ENCODE measurements at places on chromosomes 1 and 21.

DNA sequence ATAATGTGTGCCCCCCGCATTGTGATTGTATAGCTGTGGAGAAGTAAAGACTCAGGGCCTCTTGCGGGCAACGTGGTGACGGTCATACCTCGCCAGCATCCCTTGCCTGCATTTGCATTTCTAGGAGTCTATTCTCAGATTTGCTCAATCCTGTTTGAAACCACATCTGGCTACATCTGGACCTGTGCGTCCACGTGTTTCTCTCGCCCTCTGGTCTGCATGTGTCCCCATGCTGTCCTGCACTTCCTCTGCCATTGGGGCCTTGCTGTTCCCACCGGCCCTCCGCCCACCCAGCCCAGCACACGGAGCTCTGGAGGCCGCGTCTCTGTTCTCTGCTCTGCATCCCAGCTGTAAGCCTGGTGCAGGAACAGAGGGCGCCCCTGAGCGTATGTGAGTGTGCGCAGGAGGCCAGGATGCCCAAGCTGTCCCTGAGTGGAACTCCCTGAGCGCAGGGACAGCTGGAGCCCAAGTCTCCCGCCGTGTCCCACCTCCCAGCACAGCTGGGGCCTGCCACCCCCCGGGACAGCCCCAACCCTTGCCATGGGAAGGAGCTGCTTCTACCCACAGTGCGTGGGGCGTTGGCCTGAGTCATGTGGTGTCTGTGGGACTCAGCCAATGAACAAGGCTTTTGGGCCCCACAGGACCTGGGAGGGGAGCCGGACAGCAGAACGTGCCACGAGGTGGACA, 1.6 kb downstream of the KRTAP10-2 start:
- no peak for DNase-seq

DNA sequence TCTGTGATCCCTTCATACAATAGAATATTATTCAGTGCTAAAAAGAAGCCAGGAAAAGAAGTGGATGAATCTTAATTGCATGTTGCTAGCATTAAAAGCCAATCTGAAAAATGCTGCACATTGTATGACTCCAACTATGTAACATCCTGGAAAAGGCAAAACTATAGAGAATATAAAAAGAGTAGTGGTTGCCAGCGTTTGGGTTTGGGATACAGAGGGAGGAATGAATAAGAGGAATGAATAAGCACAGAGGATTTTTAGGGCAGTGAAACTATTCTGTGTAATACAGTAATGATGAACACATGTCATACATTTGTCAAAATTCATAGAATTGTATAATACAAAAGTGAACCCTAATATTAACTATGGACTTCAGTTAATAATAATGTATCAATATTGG, 42.5 kb downstream of the GPR88 start:
- DNase-seq, result no peak

DNA sequence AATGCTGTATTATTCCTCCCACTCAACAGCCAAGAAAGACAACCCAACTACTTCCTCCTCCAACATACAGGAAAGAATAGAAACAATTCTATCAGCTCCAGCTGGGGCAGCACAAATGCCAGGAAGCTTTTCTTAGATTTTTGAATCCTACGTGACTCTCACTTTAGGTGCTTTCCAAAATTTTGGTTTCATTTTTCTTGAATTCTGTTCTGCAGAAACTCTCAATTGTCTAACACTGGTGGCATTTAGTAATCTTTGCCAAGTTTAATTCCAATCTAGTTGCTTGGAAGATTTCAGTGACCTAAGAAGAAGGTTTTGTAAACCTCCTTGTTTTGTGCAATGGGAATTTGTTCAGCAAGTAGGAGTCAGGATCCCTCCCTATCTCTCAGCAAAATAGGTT, 37.1 kb upstream of the DOCK7 start:
- no peak for DNase-seq

DNA sequence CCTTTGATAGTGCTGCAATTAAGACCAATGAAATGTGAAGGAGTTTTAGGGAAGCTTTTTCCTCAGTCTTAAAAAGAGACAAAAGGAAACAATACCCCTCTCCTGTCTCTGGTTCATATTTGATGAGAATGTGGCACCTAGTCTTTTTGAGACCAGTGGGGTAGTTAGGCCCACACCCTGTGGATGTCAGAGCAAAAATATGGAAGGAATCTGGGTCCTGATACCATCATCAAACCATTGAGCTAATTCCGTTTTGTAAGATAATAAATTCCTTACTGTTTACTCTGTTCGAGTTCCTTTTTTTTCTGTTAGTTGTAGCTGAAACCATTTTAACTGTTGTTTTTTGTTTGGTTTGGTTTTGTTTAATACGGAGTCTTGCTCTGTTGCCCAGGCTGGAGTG, 33.3 kb downstream of the PTPRC start:
- DNase-seq, result no peak

GRCh38 chr1:45026446-45026845, 14.4 kb downstream of the UROD start:
- no peak for DNase-seq

Data from DMS153 (cell line).